ENCODE measurements at places on chromosomes 4 and X. TPM values are rescaled to one million over a fixed set of nuclear protein-coding genes. Genes with fewer than 3 reads are reported as not detected.

GRCh38 chrX:75748431-75748830, 36.6 kb downstream of the MAGEE2 start:
- no peak for DNase-seq

The FHL1 gene
- 82.2 TPM for total RNA-seq

GRCh38 chr4:112700679-112701078, 63.7 kb downstream of the LARP7 start:
- DNase-seq = no peak

The AADAT gene
- 2.2 TPM for total RNA-seq

DNA sequence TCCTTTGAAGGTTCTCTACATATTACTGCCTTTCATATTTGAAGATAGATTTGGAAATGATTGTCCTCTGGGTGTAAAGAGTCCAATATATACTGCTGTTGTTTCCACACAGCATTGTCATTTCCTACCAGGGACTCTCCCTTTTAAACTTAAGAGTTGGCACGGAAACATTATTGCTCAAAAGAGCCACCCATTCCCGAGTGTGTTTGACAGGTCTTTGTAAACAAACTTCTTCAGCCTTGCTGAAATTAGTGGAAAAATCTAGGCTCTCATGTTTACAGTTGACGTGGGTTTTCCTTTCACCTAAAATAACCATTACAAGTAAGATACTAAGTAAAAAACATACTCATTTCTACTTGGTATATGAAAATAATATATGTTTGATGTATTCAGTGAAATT, 111.4 kb upstream of the LIMCH1 start:
- peak; percentile 57 for DNase-seq

DNA sequence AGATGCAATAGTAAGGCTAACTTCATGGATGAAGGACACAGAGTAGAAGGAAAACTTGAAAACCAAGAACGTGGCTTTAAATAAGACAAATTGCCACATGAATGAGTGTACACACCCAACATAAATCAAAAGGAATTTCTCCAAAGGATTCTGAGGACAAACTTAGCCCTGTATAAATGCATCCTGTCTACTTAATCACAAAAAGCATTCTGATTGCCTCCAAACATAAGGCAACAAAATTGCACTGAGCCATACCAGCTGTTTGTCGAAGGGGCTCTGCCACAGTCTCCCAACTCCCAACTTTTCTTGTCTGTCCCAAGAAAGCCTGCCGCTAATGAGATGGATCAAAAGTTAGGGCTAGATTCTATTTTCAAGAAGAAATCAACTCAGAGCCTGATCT, 194.3 kb downstream of the SOWAHB start:
- DNase-seq = no peak

DNA sequence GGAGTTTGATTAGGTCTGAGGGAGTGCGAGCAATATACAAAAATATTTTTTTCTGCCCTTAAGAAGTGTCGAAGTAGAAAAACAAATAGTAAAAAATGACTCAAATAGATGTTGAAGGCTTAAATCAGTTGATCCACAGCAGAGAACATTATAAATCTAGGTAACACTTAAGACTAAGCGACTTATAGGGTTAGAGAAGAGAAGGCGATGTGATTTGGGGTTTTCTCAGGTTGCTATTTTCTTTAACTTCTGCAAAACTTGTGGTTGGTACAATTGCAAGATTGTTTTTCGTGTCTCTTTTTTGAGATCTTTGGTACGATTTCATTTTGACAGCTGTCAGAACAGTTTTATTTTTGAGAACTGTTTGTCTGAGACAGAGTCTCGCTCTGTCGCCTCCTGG, 1479.5 kb downstream of the PCDH7 start:
- no peak for DNase-seq

Measured in glomerular endothelial cell (primary cell).